ENCODE measurements at places on chromosomes 4 and X. TPM values are rescaled to one million over a fixed set of nuclear protein-coding genes. Genes with fewer than 3 reads are reported as not detected.

GRCh38 chr4:27490315-27490714 lies 629.7 kb downstream of the STIM2 start:
- H3K4me3 ChIP-seq = no peak overlapping the region
- no peak overlapping the region for H3K27ac ChIP-seq
- H3K4me1 ChIP-seq = no peaks in the 10 kb centered on the region

GRCh38 chrX:12210196-12210815 lies 72.0 kb downstream of the FRMPD4 start:
- H3K4me1 ChIP-seq = no peaks in the 10 kb centered on the region
- no peaks in the 10 kb centered on the region for H3K36me3 ChIP-seq
- no peak overlapping the region for H3K27ac ChIP-seq

GRCh38 chr4:159390648-159391047 lies 287.8 kb downstream of the RAPGEF2 start:
- H3K36me3 ChIP-seq = no peaks in the 10 kb centered on the region
- no peaks in the 10 kb centered on the region for H3K27me3 ChIP-seq
- H3K4me3 ChIP-seq = no peak overlapping the region
- H3K27ac ChIP-seq = no peak overlapping the region

Gene SHOX
- 0.04 TPM for polyA plus RNA-seq

DNA sequence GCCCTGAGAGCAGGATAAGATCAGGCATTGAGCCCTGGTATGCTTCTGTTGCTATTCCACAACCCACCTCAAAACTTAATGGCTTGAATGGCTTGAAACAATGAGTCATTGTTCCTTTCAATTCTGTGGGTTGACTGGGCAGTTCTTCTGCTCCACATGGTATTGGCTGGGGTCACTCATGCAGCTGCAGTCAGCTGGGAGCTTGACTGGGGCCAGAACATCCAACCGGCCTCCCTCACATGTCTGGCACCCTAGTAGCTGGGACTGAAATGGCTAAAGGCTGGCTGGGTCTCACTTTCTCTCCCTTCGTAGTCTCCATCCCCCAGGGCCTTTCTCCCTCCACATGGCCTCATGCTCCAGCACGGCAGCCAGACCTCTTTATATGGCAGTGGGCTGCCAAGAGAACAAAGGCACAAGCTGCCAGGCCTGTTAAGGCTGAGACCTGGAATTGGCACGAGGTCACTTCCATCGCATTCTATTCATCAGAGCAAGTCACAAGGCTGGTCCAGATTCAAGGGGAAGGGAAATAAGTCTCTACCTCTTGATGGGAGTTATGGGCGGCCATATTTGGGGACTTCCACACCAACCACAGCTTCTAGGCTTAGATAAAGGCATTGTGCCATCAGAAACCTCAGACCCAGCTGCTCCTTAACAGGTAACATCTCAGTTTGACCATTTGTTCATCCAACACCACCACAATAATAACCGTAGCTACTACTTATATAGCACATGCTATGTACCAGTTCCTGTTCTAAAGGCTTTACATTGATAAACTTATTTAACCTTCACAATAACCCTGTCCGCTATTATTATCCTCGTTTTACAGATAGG lies 159.7 kb upstream of the ATP6AP2 start:
- no peaks in the 10 kb centered on the region for H3K36me3 ChIP-seq
- DNase-seq = no peak
- H3K27ac ChIP-seq = no peak overlapping the region
- H3K4me3 ChIP-seq = no peak overlapping the region
- H3K27me3 ChIP-seq = no peaks in the 10 kb centered on the region
- H3K4me1 ChIP-seq = no peaks in the 10 kb centered on the region

Gene NONO
- polyA plus RNA-seq = 183 TPM

Gene GABRG1
- not detected for polyA plus RNA-seq

DNA sequence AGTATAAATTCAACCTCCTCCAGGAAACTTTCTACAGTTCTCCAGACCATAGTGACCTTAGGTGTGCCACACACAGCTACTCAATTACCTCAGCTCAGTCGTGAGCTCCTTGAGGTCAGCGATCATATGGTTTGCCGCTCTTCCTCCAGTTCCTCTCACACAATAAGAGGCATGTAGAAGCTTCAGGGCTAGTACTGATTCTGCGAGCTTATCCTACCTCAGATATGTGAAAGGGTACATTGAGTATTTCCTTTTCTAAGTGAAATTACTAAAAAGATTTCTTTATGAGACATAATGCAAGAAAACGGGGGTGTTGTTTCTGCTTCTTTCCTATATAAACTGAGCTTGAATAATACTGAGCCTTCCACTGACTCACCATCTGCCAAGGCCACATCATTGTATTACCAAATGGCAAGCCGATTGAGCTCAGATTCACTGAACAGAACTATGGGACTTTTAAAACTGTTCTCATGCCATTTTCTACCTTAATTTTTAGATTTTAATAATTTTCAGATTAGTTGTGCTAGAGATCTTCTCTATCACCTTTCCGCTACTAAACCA lies 183.1 kb downstream of the HS6ST2 start:
- no peak overlapping the region for H3K27ac ChIP-seq
- H3K36me3 ChIP-seq = no peaks in the 10 kb centered on the region
- H3K4me1 ChIP-seq = no peaks in the 10 kb centered on the region
- DNase-seq = no peak

DNA sequence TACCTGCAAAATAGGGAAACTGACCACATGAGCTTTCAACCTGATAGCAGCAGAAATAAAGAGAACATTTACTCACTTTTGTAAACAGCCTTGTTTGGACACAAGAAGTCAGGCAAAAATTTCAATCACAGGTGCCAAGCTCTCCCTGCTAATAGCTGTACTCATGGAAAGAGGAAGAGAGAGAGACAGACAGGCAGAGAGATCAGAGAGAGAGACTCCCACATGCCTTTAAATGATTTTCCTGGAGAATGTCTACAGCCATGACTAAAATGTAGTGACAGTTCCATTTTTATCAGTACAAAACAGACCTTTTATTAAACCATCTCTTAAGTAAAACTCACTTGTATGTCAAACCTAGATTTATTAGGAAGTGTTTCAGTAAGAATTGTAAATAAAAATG lies 752.9 kb downstream of the TRAM1L1 start:
- H3K4me1 ChIP-seq = no peaks in the 10 kb centered on the region
- no peak overlapping the region for H3K4me3 ChIP-seq

DNA sequence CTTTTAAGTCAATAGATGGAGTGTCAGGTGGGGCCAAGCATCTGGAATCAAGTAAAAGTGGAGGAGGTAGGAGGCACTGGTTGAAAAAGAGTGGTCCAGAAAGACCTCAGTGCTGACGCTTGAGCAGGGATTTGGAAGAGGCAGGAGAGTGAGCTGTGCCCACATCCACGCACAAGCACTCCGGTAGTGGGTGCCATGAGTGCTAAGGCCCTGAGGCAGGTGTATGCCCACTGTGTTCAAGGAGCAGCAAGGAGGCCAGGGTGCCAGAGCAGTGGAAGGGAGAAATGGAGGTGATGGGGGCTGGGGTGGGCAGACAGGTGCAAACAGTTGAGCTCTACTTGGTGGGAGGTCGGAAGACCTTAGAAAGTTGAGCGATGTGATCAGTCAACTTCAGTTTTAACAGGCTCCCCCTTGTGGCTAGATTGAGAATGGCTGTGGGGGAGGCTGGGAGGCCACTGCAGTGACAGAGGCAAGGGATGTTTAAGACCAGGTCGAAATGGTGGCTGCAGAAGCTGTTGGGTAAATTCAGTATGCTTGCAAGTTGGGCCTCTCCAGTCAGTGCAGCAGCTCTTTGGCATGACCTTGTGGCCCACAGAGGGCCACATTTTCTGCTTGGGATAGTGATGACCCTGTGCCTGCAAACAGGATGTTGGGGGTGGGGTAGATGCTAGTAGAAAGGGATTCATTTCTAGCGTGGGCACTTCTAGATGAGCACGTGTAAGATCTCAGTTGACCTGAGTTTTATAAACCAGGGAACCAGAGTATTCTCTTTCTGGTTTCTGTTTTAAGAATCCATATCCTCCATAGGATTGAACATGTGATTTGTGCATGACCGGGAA lies 12.7 kb downstream of the TKTL1 start:
- H3K36me3 ChIP-seq = no peaks in the 10 kb centered on the region
- peak; percentile 51 for DNase-seq
- no peaks in the 10 kb centered on the region for H3K4me1 ChIP-seq
- no peak overlapping the region for H3K27ac ChIP-seq

DNA sequence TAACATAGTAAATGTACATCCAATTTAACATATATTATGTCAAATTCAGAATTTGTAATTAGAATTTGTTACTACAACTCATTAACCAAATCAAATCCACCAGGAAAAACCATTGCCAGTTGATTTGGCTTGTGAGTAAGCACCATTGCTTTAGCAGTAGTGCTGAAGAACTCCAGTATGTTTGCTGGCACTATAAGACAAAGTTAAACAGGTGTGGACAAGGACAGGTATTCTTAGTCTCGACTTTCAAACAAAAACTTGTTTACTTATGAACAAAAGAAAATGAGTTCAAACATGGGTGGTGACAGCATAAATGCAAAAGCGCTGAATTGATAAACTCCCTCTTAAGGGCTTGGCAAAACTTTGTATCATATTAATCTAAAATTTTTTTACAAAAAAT lies 1.3 kb upstream of the ADH7 start:
- H3K27ac ChIP-seq = no peak overlapping the region
- no peaks in the 10 kb centered on the region for H3K27me3 ChIP-seq
- H3K4me1 ChIP-seq = no peaks in the 10 kb centered on the region
- H3K36me3 ChIP-seq = no peaks in the 10 kb centered on the region

- H3K4me1 ChIP-seq = no peaks in the 10 kb centered on the region
- H3K36me3 ChIP-seq = no peaks in the 10 kb centered on the region
- H3K27ac ChIP-seq = no peak overlapping the region
- DNase-seq = no peak
- H3K4me3 ChIP-seq = no peak overlapping the region
These were observed 123.6 kb upstream of the TET2 start for GRCh38 chr4:105022811-105023667.

GRCh38 chr4:161714022-161714751 lies 449.6 kb downstream of the FSTL5 start:
- H3K27me3 ChIP-seq = no peaks in the 10 kb centered on the region
- H3K4me1 ChIP-seq = no peaks in the 10 kb centered on the region
- no peak overlapping the region for H3K4me3 ChIP-seq
- H3K27ac ChIP-seq = no peak overlapping the region

DNA sequence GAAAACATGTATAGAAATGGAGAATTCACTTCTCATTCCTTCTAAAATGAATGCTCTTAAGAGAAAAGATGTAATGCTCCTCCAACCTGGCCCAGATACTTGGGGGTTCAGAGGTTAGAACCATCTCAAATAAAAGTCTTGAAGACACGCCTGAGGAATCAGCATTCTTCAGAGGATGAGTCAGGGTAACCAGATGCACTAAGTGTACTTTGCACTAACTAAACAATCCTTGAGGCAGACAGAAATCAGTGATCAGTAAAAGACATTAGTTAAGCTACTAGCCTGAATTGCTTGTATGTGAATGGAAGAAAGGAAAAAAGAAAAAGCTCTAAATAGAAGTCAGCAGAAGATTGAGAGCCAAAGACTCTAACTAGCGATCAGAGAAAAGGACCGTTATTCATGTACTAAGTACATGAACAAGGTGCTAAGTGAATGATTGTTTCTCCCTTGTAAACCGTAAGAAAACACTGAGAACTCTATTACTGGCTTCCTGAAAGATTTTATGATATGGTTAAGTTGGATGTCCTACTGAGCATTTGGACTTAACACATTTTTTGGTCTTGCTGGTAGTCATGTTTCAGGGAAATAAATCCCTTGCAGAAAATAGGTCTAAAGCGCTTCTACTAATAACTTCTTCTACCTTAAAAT lies 738.3 kb downstream of the STPG2 start:
- no peaks in the 10 kb centered on the region for H3K36me3 ChIP-seq
- H3K4me1 ChIP-seq = no peaks in the 10 kb centered on the region
- DNase-seq = peak; percentile 6
- no peaks in the 10 kb centered on the region for H3K27me3 ChIP-seq
- H3K27ac ChIP-seq = no peak overlapping the region
- no peak overlapping the region for H3K4me3 ChIP-seq

DNA sequence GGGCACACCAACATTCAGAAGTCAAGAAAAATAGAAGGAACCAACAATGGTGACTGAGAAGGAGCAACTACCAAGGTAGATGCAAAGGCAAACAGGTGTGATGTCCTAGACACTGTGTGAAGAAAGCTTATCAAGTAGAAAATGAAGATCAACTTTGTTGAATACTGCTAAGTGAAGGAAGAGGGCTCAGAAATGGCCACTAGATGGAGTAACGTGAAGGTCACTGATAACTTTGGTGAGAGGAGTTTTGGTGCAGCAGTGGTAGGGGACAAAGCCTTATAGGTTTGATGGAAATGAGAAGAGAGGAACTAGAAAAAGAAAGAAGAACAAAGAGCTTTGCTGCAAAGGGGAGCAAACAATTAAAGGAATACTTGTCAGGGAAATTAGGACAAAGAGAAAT lies 23.5 kb downstream of the OTC start:
- H3K36me3 ChIP-seq = peaks cover 5% of the 10 kb centered on the region
- DNase-seq = no peak

- no peak overlapping the region for H3K27ac ChIP-seq
- no peak overlapping the region for H3K4me3 ChIP-seq
- H3K4me1 ChIP-seq = no peaks in the 10 kb centered on the region
- peak; percentile 54 for DNase-seq
These were observed 32.1 kb downstream of the ZGRF1 start for GRCh38 chr4:112604589-112604988.
